D341Med (cell line): ENCODE measurements at places on chromosomes 5 and 9.

- DNase-seq, result no peak
These were observed 23.2 kb upstream of the AUH start for GRCh38 chr9:91384954-91385353.

DNA sequence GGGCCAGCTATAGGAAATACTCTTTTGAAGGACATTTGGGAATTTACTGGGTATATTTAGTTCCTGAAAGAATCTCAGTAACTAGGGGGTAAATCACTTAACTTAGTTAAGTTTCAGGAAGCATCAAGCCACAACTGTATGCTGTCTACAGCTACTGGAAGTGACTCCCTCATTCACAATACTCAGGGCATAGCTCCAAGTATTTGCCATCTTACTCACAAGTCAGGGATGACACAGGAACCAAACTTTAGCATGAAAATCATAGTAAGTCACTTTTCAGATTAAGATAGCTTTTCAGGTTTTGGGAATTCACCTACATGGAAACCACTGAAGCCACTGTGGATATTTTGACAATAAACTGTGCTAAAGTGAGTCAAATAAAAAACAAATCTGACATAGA lies 242.4 kb upstream of the ATP10B start:
- DNase-seq, result no peak

DNA sequence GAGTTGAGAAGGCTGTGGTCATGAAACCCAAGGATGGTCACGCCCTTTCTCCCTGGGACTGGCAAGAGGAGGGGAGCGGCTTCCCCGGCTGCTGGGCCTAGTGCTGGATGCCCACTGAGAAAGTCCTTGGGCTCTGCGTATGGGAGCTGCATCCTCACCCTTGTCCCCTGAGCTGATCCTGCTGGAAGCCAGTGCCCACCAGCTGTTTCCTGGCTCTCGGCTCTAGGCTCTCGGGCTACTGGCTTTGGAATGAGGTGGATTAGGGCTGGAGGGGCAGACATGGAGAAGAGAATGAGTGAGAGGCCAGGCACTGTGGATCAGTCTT lies 149.3 kb upstream of the PPP1R26 start:
- DNase-seq, result peak; percentile 13

GRCh38 chr5:142816531-142817430 lies 46.6 kb downstream of the ARHGAP26 start:
- no peak for DNase-seq

DNA sequence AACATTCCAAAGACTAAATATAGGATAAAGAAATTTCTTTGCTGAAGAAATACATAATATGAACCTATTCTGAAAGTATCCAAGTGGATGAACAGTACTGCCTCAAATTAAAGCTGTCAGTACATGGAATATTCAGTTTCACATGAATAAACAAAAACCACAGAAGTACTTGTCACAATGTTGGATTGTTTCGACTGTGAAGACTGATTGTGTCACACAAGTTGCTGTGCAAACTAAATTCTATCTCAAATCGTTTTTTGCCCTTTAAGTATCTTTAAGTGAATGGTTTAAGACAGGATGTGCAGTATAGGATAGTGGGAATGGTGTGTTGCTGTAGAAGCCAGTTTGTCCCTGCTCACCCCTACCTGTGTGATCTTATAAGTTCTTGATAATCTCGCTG lies 137.4 kb upstream of the OTULINL start:
- DNase-seq, result no peak

- no peak for DNase-seq
These were observed 19.2 kb upstream of the HMGCS1 start for GRCh38 chr5:43332401-43332800.

DNA sequence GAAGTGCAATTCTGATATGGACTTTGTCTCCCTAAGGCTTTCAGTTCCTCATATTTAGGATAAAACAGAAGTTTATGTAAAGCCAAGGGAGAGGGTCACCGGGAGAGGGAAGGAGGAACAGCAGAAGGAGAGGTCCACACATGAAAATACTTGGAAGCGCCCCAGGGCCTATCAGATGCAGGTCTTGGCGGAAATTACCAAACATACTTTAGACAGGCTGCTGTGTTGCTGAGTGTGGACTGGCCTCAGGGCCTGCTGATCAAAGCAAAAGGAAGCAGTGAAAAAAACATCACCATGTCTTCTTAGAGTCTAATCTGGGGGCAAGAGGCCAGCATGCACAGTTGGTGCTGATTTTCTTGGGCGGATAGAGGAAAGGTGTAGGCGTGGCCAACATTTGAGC lies 14.1 kb upstream of the NTRK2 start:
- no peak for DNase-seq

GRCh38 chr5:10648806-10649665 lies 85.2 kb downstream of the ANKRD33B start:
- no peak for DNase-seq

- DNase-seq, result no peak
These were observed 126.2 kb downstream of the MAPKAP1 start for GRCh38 chr9:125580701-125581286.

DNA sequence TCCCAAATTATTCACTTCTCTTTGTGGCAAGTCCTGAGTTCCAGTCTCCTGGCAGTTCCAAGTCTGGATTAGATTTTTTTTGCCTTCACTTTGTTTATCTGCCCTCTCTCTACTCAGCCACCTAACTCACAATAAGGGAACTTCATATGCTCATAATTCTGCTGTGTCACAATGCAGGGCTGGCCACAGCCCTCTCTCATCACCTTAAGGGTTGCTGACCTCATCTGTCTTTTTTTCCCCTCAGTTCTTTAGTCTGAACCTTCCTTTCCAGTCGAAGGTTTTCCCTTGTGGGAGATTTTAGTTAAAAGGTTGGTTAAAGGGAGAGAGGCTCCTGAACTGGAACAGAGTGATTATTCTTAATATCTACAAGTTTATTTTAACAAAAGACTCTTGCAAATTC lies 4.1 kb downstream of the BAG1 start:
- DNase-seq, result no peak

DNA sequence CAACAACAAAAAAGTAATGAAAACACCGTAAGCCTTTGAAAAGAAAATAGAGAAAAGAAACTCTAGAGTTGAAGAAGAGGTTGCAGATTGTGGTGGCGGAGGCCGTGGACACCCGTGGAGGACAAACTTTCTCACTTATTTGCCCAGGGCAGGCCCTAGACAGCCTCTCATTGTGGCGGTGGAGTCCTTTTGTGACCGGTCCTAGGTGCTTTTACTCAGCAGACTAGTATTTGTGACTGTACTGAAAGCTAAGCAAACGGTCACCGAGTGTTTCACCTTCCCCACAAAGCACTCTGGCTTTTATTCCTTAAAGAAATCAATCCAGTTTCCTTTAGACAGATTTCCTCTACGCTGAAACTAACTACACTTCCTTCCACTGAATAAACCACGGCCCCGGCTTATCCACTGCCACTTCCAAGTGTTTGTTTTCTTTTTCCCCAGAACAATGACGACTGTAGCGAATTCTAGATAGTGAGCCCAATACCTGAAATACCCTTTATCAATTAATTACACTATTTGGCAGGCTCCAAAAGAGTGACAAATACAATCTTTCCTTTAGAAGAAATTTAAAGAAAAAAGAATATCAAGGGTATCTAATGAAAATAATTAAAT lies 210.2 kb upstream of the TARS1 start:
- DNase-seq, result no peak

GRCh38 chr9:75953218-75953617 lies 62.7 kb downstream of the PCSK5 start:
- no peak for DNase-seq

- DNase-seq, result no peak
These were observed 26.8 kb downstream of the KLF9 start for GRCh38 chr9:70387663-70388062.

- peak; percentile 80 for DNase-seq
These were observed 72.7 kb upstream of the ORM1 start for GRCh38 chr9:114250235-114250568.

DNA sequence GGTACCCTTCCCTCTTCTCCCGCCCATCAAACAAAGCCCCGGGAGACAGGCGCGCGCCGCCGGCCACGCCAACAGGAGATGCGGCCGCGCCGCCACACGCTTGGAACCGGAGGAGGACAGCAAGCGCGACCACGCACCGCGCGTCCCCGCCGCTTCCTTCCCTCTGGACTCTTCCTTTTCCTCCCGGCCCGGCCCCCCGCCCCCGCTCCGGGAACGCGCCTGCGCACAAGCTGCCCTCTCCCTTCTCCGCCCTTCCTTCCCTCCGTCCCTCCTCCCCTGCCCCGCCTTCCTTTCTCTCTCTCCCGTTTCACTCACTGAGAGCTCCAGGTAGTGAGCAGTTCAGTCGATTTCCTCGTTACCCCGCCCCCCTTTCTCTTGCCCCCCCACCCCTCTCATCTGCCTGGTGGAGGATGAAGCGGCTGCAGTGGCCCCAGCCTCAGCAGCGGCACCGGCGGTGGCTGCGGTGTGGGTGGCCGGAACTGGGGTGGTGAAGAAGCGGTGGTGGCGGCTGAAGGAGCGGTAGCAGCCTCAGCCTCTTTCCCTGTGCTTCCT lies at the start of gene RASA1:
Gene RASA1, plus strand, starts transcription at position 310 of the 552 bp plus-strand sequence. CDS start 569 bp downstream, outside the sequence.
- DNase-seq, result peak; percentile 94

- no peak for DNase-seq
These were observed 33.0 kb downstream of the ITK start for GRCh38 chr5:157213527-157214243.

DNA sequence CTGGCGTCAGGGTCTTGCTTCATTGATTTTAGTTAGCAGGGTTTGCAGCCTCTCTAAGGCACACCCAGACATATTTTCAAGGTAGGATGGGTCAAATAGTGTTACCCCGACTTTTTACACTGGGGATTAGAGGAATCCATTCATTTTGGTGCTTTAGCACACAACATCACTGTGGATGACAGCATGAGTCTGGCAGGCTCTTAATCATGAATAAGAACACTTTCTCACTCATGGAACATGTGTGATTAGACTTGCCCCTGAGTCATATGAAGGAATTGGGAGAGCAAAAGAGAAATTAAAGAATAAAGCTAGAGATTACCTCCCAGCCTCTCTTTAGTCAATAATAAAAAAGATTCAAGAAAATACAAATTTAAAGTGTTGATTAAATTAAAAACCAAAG lies 175.6 kb downstream of the SEMA5A start:
- no peak for DNase-seq

DNA sequence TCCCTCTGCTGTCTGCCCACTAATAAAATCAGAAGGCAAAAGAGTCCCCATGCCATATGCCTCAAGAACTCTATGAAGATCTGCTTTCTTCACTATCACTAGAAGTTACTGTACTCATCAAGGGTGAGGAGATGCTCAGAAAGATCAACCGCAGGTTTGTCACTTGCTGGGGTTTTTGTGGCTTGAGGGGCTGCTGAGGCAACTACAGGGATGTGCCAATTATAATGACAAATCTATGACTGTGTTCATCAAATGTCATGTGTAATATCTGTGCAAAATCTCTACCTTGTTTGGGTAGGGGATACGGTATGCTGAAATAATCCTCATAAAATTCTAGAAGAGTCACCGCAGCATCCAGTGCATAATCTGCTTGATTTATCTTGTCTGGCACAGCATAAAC lies 13.0 kb downstream of the ERAP1 start:
- no peak for DNase-seq

DNA sequence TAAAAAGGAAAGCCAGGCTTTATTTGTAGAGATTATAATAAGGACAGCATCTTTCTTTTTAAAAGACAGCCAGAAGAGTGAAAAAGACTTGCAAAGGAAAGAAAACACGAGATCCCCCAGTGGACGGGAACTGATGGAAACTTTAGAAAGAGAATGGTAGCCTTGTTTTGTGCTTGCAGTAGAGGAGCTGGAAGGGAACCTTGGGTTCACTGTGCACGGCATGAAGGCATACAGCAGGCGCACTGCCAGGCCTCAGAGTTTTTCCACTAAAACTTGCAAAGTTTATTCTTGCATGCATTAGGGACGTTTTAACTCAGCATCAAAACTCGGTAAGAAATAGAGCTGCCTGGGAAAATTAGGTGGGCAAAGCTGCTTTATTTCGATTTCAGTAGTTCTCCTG lies 248.6 kb downstream of the IRX1 start:
- no peak for DNase-seq

- no peak for DNase-seq
These were observed 201.5 kb upstream of the TUT7 start for GRCh38 chr9:86555661-86556060.

- no peak for DNase-seq
These were observed 673.1 kb upstream of the KLF4 start for GRCh38 chr9:108162664-108163063.

DNA sequence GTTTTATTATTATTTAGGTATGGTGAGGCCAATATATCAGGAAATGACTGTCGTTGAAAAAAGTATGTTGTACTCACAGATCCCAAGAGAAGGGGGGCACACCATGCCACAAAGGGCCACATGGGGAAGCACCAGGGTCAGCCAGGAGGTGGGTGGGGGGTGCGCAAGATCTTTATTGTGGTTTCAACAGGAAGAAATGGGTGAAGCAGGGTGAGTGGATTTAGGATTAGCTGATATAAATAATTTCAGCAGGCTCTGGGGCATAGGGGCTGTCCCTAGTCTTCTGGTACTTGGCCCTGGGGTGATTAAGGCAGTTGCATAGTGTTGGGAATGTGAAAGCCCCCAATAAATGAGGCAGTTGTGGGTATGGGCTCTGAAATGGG lies 8.6 kb downstream of the PDCD1LG2 start:
- no peak for DNase-seq

DNA sequence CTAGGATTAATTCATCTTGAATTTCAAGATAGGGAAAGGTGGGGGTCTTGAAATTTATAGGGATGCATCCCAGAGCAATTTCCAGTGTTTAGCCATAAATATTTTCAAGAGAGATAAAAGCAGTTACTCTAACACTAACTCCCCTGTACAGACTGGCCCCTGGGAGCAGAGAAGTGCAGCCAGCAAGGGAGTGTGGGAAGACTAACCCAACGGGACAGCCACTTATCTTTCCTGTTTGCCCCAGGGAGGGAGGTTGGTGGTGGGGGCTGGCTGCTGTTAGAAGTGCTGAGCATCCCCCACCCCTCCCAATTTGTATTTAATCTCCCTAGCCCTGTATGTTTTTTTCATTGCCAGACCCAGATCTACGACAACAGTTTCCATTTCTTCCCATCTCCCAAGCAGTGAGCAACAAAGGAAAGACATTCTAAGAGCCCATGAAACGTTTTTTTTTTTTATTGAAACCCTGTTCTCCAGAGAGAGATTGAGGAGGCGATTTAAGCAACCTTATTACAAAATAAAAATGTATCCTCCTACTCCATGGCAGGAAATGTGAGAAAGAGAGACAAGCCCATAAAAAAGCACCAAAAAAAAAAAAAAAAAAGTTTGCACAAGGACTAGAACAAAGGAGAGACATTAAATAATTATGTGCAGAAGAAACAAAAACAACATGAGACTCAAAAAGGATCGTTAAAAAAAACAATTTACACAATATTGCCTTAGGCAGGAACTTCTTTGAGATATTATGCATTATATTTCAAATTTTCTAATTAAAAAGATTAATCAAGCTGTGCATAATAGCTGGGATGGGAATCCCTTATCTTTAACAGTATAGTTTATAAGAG lies 343.4 kb downstream of the ARHGEF28 start:
- no peak for DNase-seq

GRCh38 chr9:137454597-137455358 lies 4.4 kb downstream of the NSMF start:
- DNase-seq, result no peak

DNA sequence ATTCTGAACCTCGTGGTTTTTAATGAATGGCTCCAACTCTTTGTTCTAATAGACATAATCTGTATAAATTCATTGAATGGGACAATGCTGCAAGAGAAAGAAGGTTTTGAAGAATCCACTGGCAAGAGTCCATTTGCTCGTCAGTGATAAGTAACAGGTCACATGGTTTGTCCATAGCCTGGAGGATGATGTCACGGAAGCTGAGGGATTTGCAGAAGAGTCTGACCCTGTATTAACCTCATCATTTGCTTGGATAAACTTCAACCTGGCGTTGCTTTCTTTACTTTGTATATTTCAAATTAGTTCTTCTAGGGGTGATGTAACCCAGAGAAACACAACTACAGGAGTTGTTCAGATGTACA lies 197.4 kb downstream of the GAS1 start:
- no peak for DNase-seq
